Stomach (tissue), 19 donors: ENCODE measurements at places on chromosomes 6 and 20. TPM values are rescaled to one million over a fixed set of nuclear protein-coding genes. Genes with fewer than 3 reads are reported as not detected.

The SLC16A10 gene
- 206 TPM for total RNA-seq

The DEFB124 gene
- not detected for total RNA-seq

DNA sequence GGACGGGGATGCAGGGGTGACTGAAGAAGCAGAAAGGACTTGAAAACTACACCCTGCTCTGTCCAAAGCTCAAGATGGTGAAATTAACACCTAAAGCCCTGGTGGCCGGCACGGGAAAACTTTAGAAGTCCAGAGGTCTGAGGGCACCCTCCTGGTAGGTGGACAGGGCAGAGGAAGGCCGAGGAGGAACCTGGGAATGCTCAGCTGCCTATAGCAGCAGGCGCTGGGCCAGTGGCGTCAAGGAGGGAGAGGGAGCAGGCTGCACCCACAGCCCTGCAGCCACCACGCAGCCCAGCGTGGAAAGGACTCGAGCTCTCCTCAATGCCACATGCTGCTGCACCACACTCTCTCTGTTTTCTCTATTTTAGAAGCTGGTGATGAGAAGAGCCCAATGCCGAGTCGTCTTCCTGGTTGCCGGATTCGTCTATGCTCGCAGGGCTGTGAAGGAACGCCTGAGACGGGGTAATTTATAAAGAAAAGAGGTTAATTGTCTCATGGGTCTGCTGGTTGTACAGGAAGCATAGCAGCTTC, 248.3 kb upstream of the AFDN start:
- no peak overlapping the region for H3K4me3 ChIP-seq
- peaks cover under 1% of the 10 kb centered on the region for H3K4me1 ChIP-seq
- H3K27me3 ChIP-seq, result no peaks in the 10 kb centered on the region
- DNase-seq, result no peak
- no peaks in the 10 kb centered on the region for H3K36me3 ChIP-seq
- H3K27ac ChIP-seq, result no peak overlapping the region

The CRISP3 gene
- not detected for total RNA-seq

The SEMG1 gene
- total RNA-seq, result not detected

The ECT2L gene
- total RNA-seq, result not detected

The CCDC170 gene
- total RNA-seq, result 3.6 TPM

DNA sequence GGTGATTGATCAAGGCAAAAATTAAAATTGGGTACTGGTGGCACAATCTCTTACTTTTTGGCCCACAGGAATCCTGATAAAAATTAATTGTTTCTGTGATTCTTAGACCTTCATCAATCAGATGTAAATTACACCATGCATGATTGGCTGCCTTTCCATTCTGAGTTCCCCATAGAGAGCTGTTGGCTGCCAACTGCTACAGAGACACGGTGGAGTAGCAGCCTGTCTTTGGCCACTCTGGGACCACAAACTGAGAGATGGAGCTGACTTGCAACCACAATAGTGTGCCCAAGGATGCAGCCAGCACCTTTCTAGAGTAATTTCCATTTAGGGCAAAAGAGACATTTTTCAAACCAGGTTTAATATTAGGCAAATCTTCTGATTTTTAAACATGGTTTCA, 274.3 kb upstream of the MMS22L start:
- no peaks in the 10 kb centered on the region for H3K36me3 ChIP-seq
- H3K27ac ChIP-seq, result no peak overlapping the region
- H3K27me3 ChIP-seq, result no peaks in the 10 kb centered on the region
- no peaks in the 10 kb centered on the region for H3K4me1 ChIP-seq
- no peak overlapping the region for H3K4me3 ChIP-seq

DNA sequence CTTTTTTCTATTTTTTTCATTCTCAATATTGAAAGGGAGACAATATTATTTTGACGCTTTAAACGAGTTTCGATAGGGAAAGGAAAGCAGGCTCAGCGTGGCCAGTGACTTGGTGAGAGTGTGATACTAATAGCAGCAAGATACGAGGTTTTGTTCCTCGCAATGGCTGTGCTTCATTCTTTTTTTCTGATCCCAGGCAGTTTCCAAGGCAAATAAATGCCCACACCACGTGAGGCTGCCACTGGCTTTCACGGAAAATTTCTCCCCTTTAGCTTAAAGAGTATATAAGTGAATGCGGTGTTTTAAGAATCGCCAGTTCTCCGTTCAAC, 196.4 kb upstream of the ZNF184 start:
- peaks cover 11% of the 10 kb centered on the region for H3K27me3 ChIP-seq
- H3K27ac ChIP-seq, result no peak overlapping the region
- DNase-seq, result no peak
- peak overlapping the region; percentile 7 for H3K4me3 ChIP-seq
